Activated CD4-positive, alpha-beta T cell treated with anti-CD3 and anti-CD28 coated beads for 4 hours (primary cell): ENCODE measurements at places on chromosomes 2 and 18.

DNA sequence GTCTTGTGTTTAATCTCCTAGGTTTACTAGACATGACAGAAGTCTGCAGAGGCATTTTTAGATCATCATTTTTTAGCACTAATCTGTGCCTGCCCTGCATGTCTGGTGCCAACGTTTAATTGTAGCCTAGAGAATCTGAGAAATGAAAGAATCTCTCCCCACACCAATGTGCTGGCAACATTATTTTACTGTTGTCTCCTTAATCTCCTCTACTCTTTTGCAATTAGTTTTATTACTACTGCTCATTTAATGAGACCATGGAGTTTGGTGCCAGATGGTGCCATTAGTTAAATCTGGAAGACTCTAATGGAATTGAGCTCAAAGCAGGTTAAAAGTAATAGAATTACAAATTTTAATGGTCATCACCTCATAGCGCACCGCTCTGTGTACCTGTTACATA lies 4.0 kb upstream of the SPP2 start:
- DNase-seq: no peak

DNA sequence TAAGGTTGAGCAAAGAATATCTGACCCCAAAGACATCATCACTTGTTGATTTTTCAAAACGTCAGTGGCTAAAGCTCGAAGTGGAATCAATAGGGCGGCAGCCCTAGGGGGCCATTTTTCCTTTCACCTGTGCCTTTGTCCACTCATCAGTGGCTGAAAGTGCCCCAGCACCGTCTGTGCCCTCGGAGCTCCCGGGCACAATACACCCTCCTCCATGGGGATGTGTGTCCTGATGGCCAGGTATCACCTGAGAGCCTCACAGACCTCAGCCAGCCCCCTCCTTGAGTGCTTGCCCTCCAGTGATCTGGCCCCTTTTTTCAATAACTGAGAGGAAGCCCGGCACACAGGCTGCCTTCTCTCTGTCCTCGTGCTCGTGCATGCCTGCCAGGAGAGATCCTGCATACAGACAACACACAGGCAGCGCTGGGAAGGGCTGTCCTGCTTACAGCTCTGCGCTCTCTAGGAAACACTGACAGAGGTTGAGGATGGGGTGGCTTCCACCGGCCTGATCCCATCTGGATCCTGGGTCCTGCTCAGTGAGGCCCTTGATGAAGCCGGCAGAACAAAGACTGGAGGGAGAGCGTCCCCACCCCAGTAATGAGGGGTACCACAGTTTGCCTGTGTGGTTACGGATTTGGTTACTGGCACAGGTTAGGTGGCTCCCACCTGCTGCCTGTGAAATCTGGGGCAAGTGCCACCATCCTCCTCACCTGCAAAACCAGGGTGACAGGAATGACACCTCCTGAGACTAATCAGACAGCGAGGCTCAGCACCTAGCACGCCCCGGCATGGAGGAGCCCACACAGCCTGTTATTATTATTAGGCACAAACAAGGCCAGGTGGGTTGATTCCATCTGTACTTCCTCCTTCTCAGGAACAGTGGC lies 197.5 kb upstream of the RAB6C start:
- DNase-seq: no peak

DNA sequence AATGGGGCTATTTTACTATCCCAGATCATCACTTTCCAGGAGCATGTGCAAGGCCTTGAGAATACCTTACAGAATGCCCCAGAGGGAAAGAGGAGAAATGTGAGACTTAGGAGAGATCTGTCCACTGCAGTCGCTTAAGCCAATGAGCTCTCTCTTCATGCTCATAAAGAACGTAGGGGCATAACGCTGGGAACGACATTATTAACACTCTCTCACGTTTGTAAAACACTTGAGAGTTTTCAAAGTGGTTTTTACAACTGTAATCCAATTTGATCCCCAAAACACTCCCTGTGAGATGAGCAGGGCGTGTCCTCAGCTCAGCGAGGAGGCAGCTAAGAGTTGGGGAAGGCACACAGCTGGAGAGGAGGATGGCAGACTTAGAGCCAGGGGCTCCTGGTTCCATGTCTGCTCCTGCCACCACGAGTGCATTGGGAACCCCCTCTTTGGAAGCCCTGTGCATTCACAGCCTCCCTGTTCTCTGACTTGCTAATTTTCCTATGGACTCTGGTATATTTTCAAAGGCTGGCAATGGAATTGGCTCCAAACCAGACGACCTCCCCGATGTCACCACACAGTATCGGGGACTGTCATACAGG lies 97.4 kb downstream of the PLB1 start:
- no peak for DNase-seq

GRCh38 chr2:150468350-150468960 lies 19.0 kb downstream of the RND3 start:
- DNase-seq: no peak

DNA sequence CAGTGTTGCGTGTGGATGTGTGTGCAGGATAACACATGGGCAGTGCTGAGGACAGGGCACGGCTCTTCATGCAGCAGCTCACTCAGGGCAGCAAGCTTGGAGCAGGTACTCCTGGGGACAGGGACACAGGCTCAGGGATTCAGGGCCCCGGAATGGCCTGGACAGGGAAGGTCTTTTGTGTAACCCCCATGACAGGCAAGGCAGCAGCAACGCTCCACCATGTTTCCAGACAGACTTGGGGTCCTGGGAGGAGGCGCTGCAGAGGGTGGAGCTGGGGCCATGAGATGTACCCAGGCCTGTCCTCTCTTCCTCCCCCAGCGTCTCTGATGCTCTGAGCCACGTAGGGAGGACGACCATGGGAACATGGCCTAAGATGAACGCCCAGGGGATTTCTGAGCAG lies 58.3 kb downstream of the ADNP2 start:
- no peak for DNase-seq
